ENCODE measurements at places on chromosomes 6 and 20.

- DNase-seq = no peak
Measured at GRCh38 chr6:168294901-168295300, 24.7 kb downstream of the DACT2 start.

DNA sequence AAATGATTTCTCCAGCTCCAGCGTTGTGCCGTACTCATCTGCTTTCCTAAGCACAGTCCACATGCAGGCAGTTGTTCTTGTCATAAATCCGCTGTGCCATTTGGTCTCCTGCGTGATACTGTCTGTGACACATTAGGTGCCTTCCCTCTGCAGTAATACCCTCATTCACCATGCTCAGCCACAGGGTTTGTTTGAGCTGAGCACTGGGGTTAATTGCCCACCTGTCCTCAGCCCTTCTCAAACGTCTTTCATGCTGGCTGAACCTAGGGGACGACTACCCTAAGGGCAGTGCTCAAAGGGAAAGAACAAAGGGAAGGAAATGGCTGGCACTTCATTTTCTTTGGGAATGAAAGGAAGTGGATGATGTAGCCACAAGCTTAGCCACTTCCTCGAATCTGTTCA is 64.2 kb upstream of the MYLIP start:
- DNase-seq = peak; percentile 58

- DNase-seq = peak; percentile 67
Measured at GRCh38 chr6:142112451-142113061, 20.2 kb upstream of the GJE1 start.

DNA sequence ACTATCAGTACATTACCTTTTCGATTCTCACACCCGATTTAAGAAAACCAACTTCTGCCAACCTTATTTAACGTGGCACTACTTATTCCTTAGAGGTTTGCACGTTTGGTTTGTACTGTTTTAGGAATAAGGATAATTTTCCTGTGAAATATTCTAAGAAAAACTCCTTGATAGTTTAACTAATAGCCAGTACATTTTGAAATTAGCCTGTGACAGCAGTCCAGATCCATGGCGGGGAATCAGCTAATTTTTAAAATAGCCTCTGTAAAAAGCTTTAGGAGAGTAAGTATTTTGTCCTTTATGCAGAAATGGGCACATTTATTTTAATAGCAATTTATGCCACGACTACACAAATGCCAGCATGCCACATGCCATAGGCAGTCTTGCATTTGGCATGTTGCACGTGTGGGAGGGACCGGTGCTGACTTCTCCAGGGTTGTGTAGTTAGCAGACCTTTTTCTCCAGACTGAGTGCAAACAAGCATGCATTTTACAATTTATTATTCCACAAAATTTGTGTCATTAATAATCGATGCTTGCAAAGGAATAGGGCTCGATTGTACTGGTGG is 6.2 kb downstream of the FOXC1 start:
- no peak for DNase-seq

GRCh38 chr6:107490566-107491137 is 735 bp downstream of the SOBP start:
- no peak for DNase-seq

GRCh38 chr6:149964308-149965193 is 808 bp downstream of the ULBP1 start:
- DNase-seq = no peak

DNA sequence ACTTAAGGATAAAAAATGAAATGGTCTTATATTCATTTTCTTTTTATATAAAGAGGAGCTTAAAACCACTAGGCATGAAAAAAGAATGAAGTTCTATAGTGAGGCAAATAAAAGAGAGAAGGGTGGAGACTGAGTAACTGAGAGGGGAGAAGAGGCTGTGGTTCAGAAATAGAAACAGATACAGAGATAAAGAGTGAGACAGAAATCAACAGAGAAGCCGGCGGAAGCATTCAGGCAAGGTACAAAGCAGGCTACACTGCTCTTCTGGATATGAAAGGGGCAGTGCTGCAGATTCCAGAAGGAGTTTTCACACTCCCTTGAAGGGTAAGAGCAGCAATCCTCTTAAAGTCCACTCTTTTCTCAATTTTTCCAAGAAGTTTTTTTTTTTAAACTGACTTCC is 29.9 kb downstream of the NFATC2 start:
- no peak for DNase-seq

GRCh38 chr6:38173909-38174308 is 354.4 kb downstream of the ZFAND3 start:
- no peak for DNase-seq

DNA sequence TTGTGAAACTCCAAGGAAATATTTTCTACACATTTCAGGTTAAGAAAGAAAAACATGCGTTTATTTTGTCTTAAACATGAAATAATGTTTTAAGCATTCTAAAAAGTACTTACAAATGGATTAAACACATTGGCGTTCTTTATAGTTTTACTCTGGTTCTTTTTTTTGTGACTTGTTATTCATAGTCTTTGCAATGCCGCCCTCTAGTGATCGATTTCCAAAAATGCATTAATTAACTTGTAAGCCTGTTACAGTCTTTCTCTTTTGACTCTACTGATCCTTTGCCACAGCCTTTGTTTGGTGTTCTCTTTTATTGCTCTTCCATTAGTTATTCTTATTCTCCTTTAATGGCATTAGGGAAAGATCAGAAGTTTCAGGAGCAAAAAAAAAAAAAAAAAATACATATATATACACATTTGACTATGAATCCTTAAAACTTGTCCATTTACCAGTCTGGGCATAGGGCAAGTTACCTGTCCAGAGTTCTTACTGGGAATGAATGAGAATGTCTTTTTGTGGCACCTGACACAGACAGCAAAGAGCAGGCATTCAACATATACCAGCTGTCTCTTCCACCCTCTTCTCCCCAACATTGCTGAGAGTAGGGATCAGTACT is 59.9 kb downstream of the MACROD2 start:
- DNase-seq = peak; percentile 65
